Urinary bladder (tissue), 4 donors: ENCODE measurements at places on chromosomes 6 and 20. TPM values are rescaled to one million over a fixed set of nuclear protein-coding genes. Genes with fewer than 3 reads are reported as not detected.
A peak's percentile ranks its signal among the peaks of the same experiment; 100 is the strongest.

HLA-DMB gene
- 16.4 TPM for polyA plus RNA-seq

CENPW gene
- polyA plus RNA-seq = 9.7 TPM

PACRG gene
- 2.2 TPM for polyA plus RNA-seq

YWHAB gene
- 129 TPM for polyA plus RNA-seq

ATP9A gene
- polyA plus RNA-seq = 17.9 TPM

GNRH2 gene
- polyA plus RNA-seq = not detected

AK9 gene
- polyA plus RNA-seq = 7.3 TPM

- DNase-seq = no peak
These were observed 11.4 kb downstream of the NPBWR2 start for GRCh38 chr20:64095927-64096326.

GRCh38 chr6:112780498-112781096 lies 433.5 kb downstream of the RFPL4B start:
- DNase-seq = peak; percentile 75

DNA sequence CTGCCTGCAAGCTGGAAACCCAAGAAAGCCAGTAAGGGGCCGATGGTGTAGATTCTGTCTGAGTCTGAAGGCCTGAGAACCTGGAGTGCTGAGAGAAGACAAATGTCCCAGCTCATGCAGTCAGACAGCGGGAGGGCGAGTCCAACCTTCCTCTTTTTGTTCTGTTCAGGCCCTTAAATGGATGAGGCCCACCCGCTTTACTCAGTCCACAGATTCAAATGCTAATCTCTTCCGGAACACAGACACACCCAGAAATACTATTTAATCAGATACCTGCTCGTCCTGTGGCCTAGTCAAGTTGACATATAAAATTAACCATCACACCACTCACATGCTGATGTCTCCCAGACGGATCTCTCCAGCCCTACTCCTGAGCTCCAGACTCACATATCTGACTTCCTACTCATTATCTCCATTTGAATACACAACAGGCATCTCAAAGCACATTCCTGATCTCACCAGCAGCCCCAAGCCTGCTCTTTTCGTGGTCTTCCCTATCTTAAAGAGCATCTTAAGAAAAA lies 26.7 kb upstream of the SRC start:
- DNase-seq = no peak

- DNase-seq = no peak
These were observed 18.7 kb downstream of the HCK start for GRCh38 chr20:32070690-32071213.

- no peak for DNase-seq
These were observed 178.5 kb downstream of the SLC16A10 start for GRCh38 chr6:111265842-111266241.

DNA sequence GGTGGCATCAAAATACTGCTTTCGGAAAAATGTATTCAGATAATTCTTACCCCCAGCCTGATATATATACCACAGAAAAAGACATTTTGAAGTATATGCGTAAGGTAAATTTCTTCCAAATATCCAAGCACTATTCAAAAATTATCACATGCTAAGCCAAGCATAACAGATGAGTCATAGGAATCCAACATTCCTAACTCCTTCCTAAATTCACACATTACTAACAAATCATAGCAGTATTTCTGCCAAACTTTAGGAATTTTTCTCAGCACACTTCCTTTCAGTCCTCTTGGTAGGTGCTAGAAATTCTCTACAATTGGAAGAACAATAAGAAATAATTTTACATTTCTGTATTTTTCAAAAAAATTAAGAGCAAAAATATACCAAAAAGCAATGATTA lies 417.5 kb downstream of the EYS start:
- no peak for DNase-seq

DNA sequence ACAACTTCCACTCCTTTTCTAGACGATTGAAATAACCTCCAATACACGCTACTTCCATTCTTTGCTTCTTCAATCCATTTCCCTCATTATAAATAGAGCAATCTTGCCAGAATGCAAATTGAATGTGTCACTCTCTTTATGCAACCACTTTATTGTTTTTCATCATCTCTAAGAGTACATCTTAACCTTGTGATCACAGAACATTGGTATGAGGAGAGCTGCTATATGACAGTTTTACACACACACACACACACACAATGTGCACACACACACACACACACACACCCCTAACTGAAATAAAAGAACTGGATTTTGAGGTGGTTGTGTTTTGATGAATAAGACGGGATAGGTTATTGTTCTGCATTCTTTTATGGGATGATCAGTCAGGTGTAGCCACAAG lies 187.0 kb downstream of the HDGFL1 start:
- DNase-seq = no peak

DNA sequence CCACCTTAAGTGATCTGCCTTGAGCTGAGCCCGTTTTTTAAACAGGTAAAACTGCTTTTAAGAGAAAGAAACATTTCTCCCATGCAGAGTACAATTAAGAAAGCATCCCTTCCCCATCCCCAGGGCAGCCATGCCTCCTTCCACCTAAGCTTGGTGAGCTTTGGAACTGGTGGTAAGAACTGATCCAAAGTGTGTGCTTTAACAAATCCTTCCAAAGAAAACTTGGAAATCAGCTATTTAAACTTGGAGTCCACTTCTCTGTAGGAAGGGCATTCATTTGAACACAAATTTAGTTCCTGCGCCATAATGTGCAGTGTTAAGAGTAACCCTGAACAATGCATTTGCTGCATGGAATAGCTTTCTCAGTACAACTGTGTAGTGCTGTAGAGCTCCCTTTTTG lies 17.0 kb downstream of the GMDS start:
- DNase-seq = no peak

DNA sequence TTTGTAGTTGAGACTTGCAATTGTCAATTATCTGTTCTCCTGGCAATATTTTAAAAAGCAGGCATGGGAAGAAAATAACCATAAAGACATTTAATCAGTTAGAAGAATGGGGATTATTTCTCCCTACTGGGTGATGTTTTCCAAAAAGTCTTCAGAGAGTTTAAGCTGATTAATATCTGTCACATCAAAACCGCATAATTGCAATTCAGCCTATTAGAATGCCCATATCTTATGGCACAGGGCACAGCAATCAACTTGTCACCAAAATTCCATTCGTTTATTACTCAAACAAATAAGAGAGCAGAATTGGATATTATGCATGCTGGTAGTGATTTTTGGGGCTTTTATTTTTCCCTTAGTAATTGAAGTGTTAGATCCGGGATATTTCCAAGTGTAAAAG lies 218.7 kb downstream of the RNF144B start:
- DNase-seq = no peak
